ENCODE measurements at places on chromosomes 12 and 14.
A peak's percentile ranks its signal among the peaks of the same experiment; 100 is the strongest.

DNA sequence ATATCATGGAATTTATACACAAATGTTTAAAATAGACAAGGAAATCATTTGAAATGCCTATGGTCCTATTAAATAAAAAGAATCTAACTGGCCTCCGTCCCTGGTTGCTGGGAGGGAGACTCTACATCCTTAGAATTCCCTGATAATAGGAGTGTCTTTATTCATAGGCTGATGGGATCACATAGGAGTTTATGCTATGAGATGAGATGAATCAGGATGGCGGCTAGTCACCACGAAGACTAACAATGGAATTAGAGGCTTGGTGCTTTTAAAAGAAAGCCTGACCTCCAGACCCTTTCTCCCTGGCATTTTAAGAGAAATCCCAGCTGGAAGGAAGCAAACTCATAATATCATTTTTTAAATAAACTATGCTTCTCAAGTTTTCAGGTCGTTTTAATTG, 69.7 kb downstream of the SEC23A start:
- DNase-seq: no peak

DNA sequence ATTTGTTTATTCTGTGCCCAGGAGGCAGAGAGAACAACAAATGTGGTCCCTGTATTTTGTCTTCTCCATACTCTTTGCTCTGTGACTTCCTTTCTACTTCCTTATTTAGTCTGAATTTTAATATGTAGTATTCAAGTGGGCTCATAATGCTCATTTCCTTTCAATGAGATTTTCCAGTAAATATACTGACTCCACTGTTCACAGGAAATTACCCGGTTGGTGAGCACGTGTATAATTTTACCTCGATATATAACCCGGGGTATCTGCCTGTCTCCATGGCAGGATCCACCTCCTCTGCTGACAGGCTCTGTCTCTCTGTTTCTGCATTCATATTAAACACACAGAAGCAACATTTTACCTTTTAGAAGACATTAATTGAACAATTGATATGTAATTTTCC, 166.0 kb downstream of the SLC38A4 start:
- no peak for DNase-seq

DNA sequence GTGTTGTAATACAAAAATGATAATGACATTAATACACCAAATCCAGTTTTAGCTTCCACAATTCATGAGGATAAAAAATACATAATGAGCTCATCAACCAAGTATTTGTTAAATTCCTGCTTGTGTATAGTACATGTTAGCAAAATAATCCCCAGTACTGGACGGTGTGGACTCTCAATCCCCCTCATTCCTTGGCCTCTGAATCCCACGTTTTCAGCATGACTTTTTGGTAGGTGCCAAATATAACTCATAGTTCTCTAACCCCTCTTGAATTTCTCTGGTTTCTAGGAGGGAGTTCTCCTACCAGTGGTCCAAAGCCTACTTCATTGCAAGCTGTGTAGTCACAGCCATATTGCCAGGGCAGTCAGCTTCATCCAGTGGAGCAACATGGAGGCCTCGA, 41.4 kb upstream of the EPS8 start:
- DNase-seq: no peak

GRCh38 chr14:70972107-70972976, 65.1 kb downstream of the PCNX1 start:
- peak; percentile 91 for DNase-seq

GRCh38 chr12:47650469-47650868, 55.4 kb downstream of the RPAP3 start:
- no peak for DNase-seq

DNA sequence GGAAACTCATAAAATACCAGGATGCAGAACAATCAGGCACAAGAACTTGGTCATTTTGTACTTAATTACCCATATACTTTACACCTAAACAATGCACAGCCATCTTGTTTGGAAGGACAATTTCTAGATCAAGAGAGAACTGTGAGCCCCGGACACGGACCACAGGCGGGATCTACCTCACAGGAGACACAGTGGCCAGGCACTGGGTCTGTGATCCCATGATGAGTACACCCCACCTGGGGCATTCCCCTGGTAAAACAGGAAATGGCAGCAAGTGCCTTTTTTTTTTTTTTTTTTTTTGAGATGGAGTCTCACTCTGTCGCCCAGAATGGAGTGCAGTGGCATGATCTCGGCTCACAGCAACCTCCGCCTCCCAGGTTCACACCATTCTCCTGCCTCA, 15.2 kb downstream of the GOLGA3 start:
- DNase-seq: no peak

DNA sequence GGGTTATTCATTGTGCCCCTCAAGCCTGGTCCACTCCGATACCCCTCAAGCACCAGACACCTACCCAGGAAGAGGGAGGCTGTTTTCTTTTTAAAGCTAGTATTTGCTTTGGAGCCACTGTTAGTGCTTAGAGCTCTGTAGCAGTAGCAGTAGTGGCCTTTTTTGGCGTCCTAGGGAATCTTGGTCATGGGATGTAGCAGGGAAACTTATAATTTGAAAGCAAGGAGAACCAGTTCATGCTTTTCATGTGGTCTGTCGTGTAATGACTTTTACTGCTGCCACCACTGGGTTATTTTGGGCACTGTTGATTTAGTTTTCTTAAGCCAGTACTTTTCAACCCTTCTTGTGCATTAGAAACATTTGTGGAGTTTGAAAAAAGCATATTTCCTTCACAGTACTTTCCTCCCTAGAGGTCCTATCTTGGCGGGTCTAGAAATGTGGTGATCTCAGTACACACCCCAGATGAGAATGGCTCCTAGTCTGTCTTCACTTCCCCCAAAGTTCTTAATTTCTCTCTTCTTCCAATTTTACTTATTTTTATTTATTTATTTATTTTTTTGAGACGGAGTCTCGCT, 49.7 kb downstream of the MARK3 start:
- DNase-seq: no peak

DNA sequence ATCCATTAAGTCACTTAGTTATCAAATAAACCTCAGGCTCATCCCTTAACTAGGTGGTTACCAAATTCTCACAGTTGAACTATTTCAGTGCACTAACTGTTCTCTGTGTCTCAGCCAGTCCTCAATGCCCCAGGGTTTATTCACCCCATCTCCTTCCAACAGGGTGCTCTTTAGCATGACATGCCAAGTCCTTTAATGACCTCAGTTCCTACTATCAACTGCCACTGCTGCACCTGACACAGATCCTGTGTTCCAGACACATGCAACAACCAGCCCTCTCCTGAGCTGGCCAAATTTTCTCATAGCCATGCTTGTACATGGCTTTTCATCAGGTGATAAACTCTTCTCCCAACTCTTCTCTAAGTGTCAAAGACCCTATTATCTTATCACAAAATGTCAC, 80.0 kb downstream of the ATXN2 start:
- DNase-seq: no peak

GRCh38 chr12:10386857-10387256, 3.0 kb downstream of the KLRK1 start:
- no peak for DNase-seq

- no peak for DNase-seq
These were observed 44.2 kb upstream of the TSPAN9 start for GRCh38 chr12:3032770-3033538.

GRCh38 chr14:85437148-85437547, 92.8 kb upstream of the FLRT2 start:
- DNase-seq: no peak

DNA sequence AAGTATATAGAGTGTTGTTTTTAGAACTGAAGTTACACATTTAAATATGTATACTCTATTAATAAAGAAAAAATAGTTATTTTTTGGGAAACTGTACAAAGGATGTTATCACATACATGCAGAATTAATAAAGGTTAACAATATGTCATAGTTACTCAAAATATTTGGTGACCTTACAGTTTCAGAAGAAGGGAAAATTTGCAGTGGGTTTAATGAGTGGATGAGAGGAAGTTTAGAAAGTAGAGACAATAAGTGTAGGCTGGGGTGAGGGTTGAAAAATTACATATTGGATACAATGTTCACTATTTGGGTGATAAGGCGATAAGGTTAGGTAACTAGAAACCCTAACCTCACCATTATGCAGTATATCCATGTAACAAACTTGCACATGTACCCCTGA, 13.5 kb downstream of the WNK1 start:
- DNase-seq: no peak

DNA sequence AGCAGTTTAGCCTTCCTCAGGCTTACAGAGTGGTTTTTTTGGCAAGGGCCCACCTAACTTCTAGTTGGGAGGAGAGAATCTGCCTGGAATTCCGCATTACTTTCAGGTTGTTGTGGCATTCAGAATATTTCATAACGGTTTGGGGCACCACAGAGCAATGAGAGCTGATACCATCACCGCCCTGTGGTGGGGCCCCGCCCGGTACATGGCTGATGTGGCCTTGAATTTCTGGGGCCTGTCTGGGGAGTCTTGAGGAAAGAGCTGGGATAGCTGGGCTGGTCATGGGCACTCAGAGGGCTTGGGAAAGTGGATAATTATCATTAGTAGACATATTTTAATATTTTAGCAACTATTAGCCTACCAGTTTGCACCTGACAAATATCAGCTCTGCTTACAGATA, 4.2 kb downstream of the TESPA1 start:
- DNase-seq: no peak

- no peak for DNase-seq
These were observed 16.0 kb upstream of the RNASE10 start for GRCh38 chr14:20489093-20489994.

GRCh38 chr12:16553457-16553856, 52.5 kb downstream of the LMO3 start:
- DNase-seq: no peak

GRCh38 chr12:114834621-114835020, 150.6 kb upstream of the TBX3 start:
- no peak for DNase-seq
